ENCODE measurements at places on chromosomes 7 and 10. TPM values are rescaled to one million over a fixed set of nuclear protein-coding genes. Genes with fewer than 3 reads are reported as not detected.

NPSR1 gene
- total RNA-seq: not detected

LSM8 gene
- 47.5 TPM for total RNA-seq

CFAP43 gene
- not detected for total RNA-seq

GSTO2 gene
- total RNA-seq: not detected

GRID1 gene
- total RNA-seq: not detected

SFTPD gene
- total RNA-seq: not detected

POLD2 gene
- 211 TPM for total RNA-seq

SSC4D gene
- total RNA-seq: 0.88 TPM

INPP5A gene
- 15.8 TPM for total RNA-seq

CPED1 gene
- 26.5 TPM for total RNA-seq

ASIC3 gene
- 5.5 TPM for total RNA-seq

GALNT17 gene
- 3.5 TPM for total RNA-seq

UPK3BL2 gene
- 1.9 TPM for total RNA-seq

GNGT1 gene
- total RNA-seq: not detected

GPR85 gene
- total RNA-seq: 7.5 TPM

PSMC2 gene
- total RNA-seq: 280 TPM

SEPTIN7 gene
- 345 TPM for total RNA-seq

MRLN gene
- total RNA-seq: 432 TPM

IFIT1 gene
- total RNA-seq: 49.0 TPM

MNX1 gene
- 0.36 TPM for total RNA-seq

ATOH7 gene
- total RNA-seq: 1.0 TPM

NKX2-3 gene
- total RNA-seq: not detected

TAS2R4 gene
- total RNA-seq: 0.68 TPM

MBL2 gene
- total RNA-seq: not detected

MMD2 gene
- not detected for total RNA-seq

NPFFR1 gene
- total RNA-seq: not detected

TMEM213 gene
- not detected for total RNA-seq

DGKI gene
- 7.9 TPM for total RNA-seq

CUBN gene
- 0.40 TPM for total RNA-seq

TAS2R39 gene
- not detected for total RNA-seq

DDC gene
- total RNA-seq: not detected

SEC61A2 gene
- total RNA-seq: 18.6 TPM

DPYSL4 gene
- 22.3 TPM for total RNA-seq

ZNF786 gene
- 5.9 TPM for total RNA-seq

CYP2C19 gene
- total RNA-seq: 0.08 TPM

ZNF716 gene
- not detected for total RNA-seq

BET1 gene
- total RNA-seq: 34.6 TPM

FAM241B gene
- not detected for total RNA-seq

Data from myocyte (in vitro differentiated cells).